ENCODE measurements at places on chromosomes 12 and 14.

- DNase-seq = no peak
These were observed 45.9 kb upstream of the BDKRB2 start for GRCh38 chr14:96158735-96159134.

DNA sequence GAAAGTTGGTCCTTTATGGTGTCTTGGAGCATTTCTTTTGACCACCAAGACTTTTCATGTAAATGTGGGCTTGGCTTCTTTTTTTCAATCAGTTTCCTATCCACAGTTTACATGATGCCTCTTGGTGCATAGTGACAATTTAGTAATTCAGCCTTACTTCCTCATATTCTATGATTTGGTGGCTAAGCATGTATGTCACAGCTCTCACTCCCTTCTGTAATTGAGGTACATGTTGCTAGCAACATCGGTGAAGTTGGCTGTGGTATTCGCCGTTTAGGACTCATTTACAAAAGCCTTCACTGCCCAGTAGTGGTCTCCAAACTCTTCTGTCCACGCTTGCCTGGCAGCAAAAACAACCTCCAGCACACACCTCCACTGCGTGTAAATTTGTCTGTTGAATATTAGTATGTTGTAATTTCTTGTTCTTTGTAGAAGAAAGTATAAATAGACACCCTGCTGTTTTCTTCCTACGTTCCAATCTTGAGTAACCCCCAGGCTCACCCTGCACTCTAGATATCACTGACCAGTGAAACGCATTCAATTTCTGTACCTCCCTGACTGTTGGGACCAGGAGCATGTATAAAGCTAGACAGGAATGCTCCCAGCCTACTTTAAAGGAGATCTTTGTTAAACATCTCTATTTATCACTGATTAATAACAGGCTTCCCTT, 90.4 kb downstream of the PPP2R5C start:
- no peak for DNase-seq

- DNase-seq = no peak
These were observed 35.9 kb upstream of the CHST11 start for GRCh38 chr12:104420868-104421267.

- DNase-seq = no peak
These were observed 7.1 kb downstream of the RHOF start for GRCh38 chr12:121786440-121786825.

DNA sequence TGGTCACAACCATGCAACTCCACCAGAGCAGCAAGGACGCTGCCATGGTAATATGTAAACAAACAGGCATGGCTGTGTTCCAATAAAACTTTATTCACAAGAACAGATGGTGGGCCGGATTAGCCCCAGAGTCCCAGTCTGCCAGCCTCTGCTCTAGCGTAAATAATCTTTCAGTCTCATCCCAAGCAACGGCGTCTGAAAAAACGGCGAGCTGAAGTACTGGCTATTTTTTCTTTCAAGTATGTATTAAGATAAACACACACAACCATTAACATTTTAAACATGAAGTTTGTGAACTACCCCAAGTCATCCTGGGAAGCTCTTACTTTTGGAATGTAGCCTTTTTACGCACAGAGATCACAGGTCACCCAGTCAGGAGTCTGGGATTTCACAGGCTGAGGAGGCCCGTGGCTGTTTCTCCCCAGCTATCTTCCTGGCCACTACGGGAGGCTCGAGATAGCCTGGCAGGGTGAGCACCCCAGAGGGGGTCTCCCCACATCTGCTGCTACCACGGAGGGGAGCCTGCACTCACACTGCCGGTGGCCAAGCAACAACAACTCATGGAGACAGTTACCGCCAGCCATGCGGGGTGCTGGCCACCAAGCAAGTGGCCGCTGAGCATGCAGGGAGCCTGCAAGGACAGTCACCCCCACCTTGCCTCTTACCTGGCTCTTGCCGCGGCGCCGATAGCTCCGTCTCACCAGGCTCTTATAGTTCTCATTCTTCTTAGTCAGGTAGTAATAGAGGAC, 124.6 kb downstream of the RFLNA start:
- DNase-seq = no peak

DNA sequence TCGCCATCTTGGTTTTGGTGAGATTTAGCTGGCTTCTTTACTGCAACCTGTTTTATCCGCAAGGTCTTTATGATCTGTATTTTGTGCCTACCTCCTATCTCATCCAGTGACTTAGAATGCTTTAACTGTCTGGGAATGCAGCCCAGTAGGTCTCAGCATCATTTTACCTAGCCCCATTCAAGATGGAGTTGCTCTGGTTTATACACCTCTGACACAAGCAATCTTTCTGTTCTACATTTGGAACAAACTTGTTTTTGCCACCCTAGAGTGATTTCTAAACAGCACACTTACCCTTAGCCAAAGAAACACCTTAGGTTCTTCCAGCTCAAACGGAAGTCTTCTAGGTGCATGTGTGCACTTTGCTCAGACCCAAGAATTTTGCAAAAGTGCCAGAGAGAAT, 122.3 kb downstream of the CCDC60 start:
- DNase-seq = no peak

GRCh38 chr14:47235619-47236018, 439.8 kb downstream of the MDGA2 start:
- no peak for DNase-seq

DNA sequence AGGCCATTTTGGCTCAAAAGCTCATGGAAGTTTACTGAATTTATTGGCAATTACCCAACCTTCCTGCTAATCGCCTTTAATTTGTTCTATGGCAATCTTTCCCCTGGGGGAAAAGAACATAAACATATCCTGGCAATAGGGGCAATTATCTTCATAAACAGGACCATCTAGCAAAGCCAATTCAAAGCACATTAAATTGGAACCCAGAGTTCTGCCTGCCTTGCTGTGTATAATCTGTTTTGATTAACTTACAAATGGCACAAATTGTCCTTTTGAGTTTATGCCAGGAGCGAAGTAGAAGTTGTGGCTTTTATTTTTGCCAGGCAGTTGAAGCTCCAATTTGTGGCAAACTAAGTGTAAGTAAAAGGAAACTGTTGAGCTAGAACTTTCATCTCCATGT, 68.6 kb downstream of the C12orf50 start:
- DNase-seq = no peak

- no peak for DNase-seq
These were observed 12.0 kb downstream of the HECTD4 start for GRCh38 chr12:112370199-112370598.

DNA sequence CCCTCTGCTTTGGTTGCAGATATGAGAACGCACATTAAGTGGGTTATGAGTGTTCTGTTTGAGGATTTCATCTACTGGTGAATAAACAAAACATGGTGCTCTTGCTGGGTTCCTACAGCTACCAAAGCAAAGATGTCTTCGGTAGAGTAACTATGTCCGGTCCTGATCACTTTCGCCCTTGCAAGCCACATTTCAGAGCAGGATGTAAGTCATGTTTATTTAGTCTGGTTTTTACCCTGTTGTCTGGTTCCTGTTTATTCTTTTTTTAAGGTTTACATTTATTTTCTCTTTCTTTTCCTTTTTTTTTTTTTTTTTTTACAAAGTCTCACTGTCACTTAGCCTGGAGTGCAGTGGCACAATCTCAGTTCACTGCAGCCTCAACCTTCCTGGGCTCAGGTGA, 99.2 kb downstream of the VEZT start:
- no peak for DNase-seq

DNA sequence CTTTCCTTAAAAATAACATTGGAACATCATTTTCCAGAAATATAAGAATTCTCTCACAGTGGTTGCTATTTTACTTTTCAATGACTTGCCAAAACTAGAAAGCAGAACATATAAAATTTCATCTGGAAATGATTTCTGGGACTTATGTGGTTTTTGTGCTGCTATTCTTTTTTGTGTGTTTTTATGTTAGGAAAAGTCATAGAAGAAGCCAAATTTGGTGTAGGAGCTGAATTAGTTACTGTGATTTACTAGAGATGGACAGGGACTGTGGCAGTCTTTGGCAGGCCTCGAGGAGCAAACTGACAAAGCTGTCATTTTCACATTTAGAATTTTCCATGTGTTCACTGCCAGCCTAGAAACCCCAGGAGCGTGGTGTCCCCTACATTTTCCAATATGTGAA, 38.3 kb upstream of the LDHB start:
- DNase-seq = no peak

- no peak for DNase-seq
These were observed 6.7 kb upstream of the C12orf50 start for GRCh38 chr12:88035907-88036289.

GRCh38 chr12:133129368-133130037, 571 bp downstream of the ZNF891 start:
- no peak for DNase-seq

GRCh38 chr12:44738051-44738450, 138.1 kb downstream of the NELL2 start:
- no peak for DNase-seq

- peak; percentile 24 for DNase-seq
These were observed 75.8 kb downstream of the C12orf50 start for GRCh38 chr12:87953256-87953860.

DNA sequence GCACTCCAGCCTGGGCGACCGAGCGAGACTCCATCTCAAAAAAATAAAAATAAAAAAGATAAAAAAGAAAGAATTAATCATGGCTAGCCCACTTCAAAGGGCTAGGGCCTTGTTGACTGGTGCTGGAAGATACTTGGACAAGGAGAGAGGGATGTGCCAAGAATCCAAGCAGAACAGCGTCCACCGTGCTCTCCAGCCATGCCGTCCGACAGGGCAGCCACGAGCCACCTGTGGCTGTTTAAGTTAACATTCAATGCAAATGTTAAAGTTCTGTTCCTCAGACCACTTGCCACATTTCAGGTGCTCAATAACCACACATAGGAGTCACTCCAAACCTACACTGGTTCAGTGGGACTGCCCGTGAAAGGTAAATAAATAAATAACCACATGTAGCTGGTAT, 21.4 kb downstream of the SLC6A13 start:
- no peak for DNase-seq

Measured in HuH-7.5 (cell line).